Pancreas (tissue), 10 donors: ENCODE measurements at places on chromosomes 11 and 22.
A peak's percentile ranks its signal among the peaks of the same experiment; 100 is the strongest.

GRCh38 chr11:64787526-64788320 is 9.4 kb upstream of the SF1 start:
- DNase-seq: peak; percentile 58

- DNase-seq: no peak
These were observed 50.4 kb downstream of the TCP11L1 start for GRCh38 chr11:33089776-33090175.

DNA sequence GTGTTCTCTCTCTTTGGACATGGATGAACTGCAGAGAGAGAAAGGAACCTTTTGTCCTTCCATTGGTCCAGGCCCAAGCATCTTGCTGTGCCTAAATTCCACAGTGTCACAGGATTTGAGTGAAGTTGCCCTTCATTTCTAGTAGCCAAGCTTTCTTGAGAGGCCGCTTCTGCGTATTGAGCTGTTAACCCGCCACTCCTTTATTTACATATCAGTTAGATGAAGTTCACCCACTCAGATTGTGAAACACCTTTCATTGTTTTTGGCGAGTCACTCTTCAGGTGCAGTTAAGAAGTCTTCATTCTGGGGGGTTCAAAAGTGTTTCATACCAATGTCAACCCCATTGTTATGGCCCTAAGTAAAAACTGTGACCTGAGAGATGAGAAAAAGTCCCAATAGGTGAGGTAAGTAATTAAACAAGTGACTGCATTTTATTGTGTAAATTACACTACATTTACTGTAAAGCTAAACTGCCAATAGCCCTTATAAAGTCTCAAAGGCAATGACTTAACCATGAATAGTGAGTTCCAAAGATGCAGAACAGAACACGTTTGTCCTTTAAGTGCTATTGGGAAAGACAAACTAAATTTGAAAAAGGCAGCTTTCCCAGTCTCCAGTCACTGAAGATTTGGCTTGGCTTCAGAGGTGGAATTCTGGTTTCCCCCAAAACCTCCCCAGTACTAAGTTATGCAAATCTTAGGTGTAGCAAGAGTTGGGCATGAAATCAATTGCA is 61.0 kb downstream of the APIP start:
- no peak for DNase-seq

- DNase-seq: no peak
These were observed 28.7 kb upstream of the TRPC6 start for GRCh38 chr11:101612481-101612880.

DNA sequence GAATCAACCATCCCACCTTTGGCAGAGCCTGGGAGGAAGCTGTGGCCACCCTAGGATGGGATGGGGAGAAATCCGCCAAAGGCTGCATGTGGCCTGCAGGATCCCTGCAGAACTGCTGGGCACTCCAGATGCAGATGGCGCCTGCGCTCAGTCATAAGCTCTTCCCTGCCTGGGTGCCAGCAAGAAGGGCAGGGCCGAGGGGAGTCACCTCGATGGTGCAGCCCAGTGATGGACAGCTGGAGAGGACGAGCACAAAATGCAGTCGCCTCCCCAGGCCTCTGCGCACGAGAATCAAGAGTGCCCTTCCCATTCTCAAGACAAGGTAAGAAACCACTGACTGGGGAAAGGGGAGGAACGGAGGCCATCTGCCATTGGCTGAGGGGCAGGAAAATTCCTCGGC is 693.6 kb downstream of the TBC1D22A start:
- no peak for DNase-seq
